ENCODE measurements at places on chromosomes 12 and 14.
A peak's percentile ranks its signal among the peaks of the same experiment; 100 is the strongest.

DNA sequence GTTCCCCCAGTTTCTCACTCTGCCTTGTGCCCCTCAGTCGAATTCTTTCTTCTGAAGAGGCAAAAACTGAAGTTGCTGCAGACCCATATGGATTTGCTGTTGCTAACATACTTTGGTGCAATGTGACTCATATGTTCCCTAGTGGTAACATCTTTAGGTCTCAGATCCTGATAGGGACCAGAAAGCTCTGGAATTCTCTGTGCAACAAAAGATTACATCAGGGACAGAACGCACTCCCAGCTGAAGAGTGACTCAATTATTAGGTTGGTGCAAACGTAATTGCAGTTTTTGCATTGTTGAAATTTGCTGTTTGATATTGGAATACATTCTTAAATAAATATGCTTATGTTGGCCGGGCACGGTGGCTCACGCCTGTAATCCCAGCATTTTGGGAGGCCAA, 8.2 kb upstream of the DHRS2 start:
- DNase-seq = no peak

DNA sequence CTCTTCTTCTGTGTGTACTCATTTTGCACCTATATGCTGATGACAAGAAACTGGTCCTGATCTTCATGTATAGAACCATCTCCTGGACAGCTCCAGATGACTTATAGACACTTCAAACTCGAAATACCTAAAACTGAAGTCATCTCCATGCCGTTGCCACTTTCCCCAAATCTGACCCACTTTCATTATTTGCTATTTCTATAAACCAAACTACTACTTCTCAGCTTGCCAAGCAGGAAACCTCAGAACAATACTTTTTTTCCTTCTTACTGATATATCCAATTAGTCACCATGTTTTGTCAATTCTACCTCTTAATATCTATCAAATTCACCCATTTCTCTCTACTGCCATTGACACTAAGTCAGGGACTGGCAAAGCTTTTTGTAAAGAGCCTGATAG, 14.8 kb downstream of the SGPP1 start:
- no peak for DNase-seq

GRCh38 chr12:40152783-40153383, 47.0 kb upstream of the SLC2A13 start:
- DNase-seq = peak; percentile 40

- DNase-seq = no peak
Measured at GRCh38 chr12:109153821-109154441, 37.5 kb downstream of the ACACB start.

DNA sequence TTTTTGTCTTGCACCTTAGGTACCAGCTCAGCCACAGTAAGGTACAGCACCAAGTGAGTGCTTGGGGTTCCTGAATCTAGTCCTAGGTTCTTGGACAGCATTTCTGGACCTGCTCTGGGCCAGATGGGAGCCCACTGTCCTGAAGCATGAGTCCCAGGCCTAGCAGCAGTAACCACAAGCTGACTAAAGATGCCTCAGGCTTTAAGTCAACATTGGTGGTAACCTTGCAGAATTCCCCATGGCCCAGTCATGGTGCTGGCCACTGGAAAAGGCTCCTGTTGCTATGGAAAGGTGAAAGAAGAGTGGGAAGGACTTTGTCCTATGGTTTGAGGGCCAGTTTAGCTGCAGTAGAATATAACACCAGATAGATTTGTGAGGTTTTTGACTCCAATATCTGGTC, 86.9 kb upstream of the CLEC14A start:
- no peak for DNase-seq

DNA sequence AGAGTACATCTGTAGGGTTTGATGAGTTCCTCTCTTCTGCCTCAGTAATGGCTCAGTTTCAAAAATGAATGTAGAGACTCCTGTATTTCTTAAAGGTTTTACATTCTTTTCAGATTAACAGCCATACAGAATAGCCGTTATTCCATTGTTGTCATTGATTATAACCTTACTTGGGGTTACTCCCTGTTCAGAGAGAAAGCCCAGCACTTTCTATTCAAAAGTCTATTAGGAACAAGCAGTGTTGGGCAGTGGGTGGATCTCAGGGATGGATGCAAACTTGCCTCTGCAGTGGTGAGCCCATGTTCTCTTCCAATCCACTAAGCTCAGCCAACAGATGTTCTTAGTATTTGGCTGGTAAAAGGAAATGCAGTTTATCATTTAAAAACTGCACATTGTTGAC, 342.6 kb upstream of the E2F7 start:
- no peak for DNase-seq

DNA sequence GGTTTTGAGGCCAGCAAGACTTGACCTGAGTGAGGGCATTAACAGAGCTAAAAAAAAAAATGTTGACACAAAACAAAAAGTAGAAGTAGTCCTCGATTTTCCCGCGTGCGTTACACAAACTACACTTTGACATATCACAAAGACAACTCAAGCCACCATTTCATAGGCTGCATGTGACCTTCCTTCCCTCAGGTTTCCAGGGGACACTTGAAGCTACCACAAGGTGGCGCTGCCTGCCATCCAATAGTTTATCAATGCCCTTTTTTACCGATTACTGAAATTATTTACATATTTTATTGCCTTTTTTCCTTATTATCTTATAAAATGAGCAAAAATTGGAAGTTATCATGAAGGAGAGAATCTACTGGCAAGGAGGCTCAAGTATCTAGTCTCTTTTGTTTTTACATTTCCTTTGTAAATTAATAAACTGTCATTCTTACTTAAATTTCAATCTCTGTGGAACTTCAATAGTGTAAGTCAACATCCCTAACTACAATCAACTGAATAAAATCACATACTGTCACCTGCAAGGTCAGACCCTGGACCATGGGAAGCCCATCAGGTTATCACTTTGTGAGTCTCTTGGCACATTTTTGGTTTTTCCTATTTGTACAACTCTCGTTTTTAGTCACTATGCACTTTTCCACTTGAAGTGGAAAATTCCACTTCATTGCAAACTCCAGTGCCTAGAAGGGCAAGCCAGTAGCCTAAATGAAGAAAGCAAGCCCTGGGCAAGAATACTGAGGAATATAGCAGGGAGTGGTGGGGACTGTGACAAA, 84.6 kb upstream of the CPSF6 start:
- DNase-seq = peak; percentile 59

- no peak for DNase-seq
Measured at GRCh38 chr12:55901881-55902490, 25.7 kb downstream of the PYM1 start.

DNA sequence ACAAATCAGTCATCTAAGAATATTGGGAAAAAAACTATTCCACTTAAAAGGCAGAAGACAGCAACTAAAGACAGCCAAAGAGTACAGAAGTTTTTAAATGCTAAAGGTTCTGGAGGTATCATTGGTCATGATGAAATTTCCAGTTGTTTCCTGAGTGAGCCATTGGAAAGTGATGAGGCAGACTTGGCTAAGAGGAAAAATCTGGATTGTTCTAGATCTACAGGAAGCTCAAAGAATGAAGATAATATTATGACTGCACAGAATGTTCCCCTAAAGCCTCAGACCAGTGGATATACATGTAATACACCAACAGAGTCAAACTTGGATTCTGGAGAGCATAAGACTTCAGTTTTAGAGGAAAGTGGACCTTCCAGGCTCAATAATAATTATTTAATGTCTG, 22.8 kb downstream of the GALNT4 start:
- no peak for DNase-seq

- no peak for DNase-seq
Measured at GRCh38 chr14:90624227-90624626, 192.0 kb downstream of the TTC7B start.

DNA sequence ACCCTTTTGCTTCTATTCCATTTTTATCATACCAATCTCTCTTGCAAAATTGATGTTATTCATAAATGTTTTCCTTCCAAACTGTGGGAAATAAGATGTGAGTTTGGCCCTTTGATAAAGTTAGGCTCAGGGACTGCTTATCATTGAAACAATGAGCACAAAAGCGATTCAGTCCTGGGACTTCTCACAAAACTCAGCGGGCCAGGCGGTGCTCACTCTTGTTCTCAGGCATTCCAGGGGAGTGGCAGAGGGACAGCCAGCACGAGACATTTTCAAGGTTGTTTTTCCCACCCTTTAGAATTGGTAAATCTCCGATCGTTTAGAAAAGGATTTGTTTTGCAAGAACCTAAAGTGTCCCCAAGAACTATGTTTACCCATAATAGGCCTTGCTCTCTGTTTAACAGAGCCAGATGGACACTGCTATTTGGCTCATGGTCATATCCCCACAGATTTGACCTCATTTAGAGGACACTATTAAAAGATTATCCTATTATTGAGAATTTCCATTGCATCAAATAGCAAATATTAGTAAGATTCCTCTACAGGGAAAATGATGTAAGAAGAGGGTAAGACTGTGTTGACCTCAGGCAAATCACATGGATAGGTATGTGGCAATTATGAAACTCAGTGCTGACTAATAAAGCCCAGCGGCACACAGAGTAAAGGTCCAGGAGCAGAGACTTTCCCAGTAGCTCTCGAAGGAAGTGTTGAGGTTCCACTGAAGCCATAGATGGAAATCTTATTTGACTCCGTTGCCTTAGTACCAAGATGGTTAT, 102.7 kb upstream of the USP44 start:
- DNase-seq = no peak

DNA sequence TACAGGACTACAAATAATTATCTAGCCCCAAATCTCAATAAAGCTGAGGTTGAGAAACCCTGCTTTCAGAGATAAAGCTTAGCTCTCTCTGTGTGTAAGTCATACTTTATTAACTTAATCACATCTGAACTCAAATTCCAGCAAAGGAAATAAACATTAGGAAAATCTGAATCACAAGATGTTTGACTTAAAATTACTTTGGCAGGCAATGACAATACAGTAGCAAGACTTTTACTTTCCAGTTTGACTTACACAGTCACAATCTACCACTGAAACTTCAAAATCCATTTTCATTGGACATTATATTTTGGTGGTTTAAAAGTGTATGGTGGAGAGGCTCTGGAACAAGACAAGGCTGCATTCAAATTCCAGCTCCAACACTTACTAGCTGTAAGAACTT, 11.4 kb downstream of the TMEM116 start:
- no peak for DNase-seq

DNA sequence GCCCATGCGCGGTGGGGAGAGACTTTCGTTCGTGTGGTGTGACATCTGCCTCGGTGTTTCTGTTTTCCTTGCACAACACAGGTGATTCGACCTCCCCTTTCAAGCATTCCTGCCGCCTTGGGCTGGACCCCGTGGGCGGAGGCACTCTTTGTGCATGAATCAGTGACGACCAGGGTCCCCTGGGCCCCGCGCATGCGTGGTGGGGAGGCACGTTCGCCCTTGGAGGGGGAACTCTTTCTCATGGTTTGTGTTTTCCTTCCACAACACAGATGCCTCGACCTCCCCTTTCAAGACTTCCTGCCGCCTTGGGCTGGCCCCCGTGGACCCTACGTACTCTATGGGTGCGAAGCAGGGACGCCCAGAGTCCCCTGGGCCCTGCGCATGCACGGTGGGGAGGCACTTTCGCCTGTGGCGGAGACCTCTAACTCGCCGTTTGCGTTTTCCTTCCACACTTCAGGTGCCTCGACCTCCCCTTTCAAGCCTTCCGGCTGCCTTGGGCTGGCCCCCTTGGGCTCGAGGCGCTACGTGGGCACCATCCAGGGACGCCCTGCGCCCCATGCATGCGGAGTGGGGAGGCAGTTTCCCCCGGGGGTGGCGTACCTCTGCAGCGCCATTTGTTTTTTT, 340.9 kb downstream of the ALG10 start:
- DNase-seq = no peak

DNA sequence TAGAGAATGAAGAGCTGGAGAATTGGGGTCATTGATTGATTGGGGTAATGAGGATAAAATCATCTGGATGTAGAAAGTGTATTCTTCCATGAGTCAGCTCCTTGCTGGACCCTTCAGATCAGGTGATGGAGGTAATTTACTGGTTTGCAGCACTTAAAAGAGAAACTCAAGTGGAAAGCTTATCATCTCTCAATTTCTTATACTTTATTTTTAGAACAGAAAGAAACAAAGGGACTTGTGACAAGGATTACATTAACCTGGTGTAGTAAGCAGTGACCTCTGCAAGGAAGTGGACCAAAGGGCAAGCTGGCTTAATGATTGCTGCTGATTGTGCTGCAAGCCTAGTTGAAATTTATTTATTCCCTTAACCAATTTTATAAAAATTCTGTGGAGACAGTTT, 405.0 kb downstream of the TRHDE start:
- DNase-seq = no peak

DNA sequence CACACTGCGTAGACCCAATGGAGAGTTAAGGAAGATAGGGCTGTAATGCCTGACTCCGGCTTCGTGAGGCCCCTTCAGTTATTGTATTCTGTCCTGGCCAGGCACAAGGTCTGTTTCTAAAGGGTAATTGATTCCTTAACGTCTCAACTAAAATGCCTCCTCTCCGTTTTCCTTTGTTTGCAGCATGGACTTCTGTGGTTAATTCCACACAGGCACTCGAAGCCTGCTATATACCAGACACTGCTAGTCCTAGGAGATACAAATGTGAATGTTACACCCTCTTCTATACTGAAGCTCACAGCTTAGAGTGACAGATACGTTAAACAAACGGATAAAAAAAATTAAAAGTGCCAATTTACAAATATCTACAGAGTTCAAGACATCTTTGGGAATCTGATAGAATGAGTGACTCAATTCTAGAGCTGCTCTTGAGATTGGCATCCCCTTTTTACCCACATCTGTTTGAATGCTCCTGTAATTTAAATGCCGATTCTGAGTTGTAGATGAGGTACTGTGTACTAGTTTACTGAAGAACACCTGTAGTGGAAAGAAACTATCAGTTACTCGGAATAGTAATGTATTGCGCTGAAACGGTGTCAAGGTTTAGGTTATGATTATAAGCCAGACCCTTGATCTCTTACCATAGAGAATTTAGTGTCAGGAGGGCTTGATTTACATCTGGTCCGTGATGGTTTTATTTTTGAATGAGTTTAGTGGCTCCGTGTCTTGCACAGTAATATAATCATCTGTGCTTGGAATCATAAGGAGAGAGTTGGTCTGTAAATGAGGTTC, 784 bp downstream of the PSMA6 start:
- no peak for DNase-seq

DNA sequence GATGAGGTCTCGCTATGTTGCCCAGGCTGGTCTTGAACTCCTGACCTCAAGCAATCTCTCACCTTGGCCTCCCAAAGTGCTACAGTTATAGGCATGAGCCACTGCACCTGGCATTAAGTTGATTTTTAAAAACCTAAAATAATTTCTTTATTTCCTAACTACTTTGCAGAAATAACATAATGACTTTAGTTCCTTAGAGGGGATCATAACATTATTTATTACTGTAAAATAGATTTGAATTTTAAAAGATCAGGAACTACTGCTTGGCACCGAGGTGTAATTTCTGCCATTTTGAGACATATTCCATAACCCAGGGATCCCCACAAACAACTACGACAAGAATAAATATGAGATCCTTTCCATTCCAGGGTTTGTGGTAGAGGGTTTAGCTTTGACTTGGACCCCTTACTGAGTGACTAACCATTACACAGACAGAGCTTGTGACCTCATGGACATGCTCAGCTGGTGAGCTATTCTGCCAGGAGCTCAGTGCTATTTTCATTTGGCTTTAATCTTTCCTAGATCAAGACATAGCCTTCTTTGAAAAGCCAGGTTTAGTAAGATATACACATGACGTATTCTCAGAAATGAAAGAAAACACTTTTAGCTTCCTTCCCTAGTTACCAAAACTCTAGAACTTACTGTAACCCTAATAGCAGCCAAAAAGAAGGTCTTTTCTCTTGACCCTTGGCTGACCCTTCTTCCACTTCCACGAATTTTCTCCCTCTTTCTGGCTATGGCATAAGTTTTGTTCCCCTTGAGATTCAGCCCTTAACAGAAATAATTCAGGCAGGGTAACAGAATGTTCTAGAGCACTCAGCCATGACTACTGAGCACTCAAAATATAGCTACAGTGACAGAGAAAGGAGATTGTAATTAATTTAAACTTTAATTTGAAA, 75.1 kb upstream of the NUDT4 start:
- no peak for DNase-seq

GRCh38 chr12:66620026-66620425, 58.9 kb downstream of the GRIP1 start:
- DNase-seq = no peak
